ENCODE measurements at places on chromosomes 11 and 22.

GRCh38 chr11:131668500-131669400 is 298.3 kb downstream of the NTM start:
- DNase-seq: peak; percentile 33

DNA sequence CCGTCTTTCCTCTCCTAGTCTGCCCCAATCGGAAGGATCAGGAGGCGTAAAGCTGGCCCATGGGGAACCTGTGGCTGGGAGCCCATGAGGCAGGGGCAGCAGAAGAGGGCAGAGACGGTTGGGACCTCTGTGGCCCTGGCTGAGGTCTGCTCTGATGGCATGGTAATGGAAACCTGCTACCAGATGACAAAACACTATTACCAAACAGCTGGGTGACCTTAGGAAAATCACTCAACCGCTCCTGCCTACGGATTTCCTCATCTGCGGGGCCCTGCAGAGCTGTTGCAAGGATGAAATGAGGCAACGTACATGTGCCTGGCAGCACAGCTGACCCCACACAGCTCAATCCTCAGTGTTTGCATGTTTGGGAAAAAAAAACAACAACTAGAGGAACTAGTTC is 4.6 kb downstream of the AP5B1 start:
- DNase-seq: no peak

DNA sequence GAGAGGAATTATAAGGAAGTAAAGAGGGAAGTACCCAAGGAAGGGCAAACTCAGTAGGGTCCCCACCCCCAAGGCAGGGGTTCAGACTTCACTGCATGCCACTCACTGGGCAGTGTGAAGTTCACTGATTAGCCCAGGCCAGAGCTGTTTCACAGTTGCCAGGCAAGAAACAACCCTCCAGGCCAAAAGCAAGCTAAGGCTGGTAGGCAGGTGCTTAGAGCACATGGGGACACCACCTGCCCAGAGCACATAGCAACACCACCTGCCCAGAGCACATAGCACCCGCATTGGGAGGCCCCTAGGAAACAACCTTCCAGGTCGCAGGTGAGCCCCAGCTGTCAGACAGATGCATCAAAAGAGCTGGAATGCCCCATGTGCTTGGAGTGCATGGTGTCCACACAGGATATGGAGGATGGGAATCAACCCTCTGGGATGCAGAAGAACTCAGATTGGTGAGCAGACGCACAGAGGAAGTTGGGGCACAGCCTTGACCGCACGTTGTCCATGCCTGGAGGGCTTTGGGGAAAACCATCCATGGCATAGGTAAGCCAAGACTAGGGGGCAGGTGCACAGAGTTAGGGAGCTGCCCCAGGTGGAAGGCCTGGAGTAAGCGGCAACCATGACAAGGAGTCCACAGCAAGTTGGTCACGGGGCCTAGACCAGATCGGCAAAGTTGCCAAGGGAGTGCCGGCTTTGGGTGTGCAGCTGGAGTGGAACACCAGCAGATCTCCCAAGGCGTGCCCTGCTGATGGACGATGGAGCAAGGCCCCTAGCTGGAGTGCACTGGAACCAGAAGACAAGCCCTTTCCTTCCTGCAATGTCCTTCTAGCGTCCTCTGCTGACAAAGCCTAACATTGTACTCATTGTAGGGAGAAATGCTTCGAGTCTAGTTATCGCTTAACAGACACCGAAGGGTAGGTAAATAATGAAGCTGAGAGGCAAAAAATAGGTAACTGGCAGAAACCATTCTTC is 7.8 kb upstream of the TMEM216 start:
- no peak for DNase-seq

DNA sequence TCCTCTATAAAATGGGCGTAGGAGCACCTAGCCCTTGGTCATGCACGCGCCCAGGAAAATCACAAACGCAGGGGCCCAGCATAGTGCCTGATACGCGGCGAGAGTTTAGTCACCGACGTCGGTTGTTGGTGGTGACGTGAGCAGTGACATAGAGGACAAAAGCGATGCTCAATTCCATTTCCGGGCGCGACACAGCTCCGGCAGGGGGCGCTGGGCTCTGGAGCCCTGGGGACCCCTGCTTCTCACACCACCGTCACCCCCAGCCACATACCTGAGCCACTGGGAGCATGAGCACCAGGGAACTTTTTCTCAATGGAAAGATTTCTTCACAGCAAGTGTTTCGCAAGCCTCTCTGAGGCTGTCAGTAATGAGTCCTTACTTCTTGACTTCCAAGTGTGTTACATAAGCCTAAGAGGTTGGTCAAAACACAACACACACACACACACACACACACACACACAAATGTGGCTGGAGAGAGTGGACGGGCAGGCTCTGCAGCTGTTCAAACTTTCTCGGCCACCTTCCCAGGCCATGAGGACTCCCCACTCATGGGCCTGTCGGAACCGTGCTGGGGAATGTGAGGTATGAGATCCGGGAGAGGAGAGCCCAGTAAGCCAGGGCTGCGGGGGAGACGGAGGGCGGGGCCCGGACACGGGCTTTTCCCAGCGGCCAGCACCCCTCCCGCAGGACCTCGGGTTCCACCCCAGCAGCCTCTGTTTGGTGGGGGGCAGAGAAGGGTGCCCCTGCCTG is 36.9 kb upstream of the LINC01488 start:
- no peak for DNase-seq

GRCh38 chr11:131465039-131465438 is 94.6 kb downstream of the NTM start:
- no peak for DNase-seq
